ENCODE measurements at places on chromosomes 2 and 18.

DNA sequence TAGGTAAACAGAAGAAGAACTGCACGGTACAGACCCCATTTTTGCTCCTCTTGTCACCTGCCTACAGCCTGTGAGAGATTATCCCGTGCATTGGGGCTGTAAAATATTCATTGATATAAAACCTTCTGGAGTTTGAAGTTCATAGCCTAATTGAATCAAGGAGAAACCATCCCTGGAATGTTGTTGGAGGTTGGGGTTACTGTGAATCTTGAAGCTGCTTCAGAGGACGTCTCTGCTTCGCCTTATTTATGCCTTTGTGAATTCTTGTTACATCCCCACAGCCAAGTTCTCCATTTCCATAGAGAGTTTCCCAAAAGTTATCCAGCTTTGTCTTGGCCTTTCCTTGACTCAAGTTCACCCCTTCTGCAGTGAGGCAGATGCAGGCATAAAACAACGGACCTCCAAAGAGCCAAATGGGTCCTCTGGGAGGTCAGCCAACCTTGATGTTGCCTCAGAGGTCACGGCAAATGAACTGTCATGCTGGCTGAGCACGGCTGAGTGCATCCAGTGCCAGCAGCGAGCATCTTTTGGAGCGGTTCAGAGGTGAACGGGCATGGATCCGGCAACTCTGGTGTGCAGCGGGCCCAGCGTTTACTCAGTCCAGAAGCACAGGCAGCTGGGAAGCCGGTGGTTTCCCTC, 317.6 kb downstream of the PRKCE start:
- no peak for DNase-seq

DNA sequence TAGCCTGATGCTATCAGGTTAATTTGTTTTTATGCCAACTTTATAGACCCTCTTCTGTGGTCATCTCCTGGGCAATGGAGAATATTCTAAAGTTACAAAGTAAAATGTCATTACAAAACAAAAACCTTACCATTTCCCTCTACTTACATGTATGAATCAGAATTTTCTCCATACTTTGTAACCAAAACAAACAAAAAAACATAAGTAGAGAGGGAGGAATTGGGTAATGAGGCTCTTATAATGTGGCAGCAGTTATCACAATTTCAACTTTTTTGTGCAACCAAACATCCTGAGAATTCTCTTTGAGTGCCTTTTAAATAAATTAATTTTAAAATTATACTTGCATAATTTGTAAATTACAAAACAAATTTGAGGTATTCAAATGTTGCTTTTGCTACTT, 332.8 kb downstream of the TXNL1 start:
- no peak for DNase-seq

DNA sequence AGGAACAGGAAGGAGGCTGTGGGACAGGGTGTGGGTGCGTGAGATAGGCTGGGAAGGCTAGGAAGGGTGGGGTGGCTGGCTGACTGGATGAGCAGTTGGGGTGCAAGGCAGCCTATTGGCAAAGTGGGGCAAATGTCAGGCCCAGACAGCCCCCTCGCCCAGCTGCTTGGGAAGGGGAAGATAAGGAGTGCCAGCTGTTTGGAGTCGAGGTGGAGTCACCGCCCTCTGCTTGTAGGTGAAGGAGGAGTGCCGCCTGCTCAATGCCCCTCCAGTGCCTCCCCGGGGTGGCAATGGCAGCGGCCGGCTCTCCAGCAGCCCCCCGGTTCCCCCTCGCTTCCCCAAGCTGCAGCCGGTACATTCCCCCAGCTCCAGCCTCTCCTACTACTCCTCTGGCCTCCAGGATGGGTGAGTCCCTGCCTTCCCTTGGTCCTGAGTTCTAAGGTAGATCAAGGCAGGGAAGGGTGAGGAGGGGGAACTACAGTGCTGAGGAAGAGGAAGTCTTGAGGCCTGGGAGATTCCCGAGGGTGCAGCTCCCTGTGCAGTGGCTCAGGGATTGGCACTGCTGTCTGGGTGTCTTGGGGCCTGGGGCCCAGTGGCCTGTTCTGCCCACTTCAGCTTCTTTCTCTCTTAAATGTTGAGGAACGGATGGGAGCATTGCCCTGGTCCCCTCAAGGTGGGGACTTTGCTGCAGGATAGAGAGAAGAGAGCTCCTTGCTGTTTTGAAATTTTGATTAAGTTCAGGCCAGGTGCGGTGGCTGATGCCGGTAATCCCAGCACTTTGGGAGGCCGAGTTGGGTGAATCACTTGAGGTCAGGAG, 13.3 kb downstream of the GAREM2 start:
- no peak for DNase-seq

DNA sequence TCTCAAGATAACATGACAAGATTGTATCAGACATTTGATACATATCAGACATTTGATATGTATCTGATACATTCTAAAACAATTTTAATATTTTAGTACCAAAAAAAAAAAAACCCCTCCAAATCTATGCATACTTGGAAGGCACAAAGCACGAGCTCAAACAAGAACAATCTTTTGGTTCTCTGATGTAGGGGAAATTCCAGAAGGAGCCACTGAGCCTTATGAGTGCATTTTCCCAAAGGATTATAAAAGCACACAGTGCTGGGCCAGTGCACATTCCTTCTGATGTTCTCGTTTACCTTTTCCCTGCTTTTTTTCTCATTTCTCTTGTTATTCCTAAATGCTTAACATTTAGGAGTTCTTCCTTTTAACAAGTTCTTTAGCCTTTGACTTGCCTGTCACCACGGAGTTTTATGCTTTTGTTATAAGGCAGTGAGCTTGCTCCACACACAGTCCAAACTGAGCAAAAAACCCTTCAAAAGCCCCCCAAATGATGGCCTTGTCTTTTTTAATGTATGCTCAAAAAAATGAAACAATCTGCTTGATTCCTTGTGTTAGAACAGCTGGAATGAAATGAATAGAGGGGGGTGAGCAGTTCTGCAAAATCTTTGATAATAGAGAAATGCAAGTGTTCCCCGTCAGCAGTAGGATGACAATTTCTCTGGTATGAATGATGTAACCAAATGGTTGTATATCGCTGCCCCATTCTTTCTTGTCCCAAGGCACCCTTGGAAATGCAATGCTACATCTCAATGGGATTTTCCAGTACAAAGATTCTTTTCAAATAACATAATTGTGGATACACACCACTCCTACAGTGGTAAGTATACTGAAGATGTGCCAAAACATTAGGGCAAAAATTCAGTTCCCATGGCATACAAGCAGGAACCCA, 597.2 kb upstream of the ZEB2 start:
- DNase-seq, result no peak

- DNase-seq, result no peak
Observed at GRCh38 chr2:58501371-58502160, 260.4 kb upstream of the FANCL start.

- no peak for DNase-seq
Observed at GRCh38 chr2:27715318-27716210, 51.9 kb downstream of the SLC4A1AP start.

- no peak for DNase-seq
Observed at GRCh38 chr2:241859436-241860183, 916 bp upstream of the PDCD1 start.

- no peak for DNase-seq
Observed at GRCh38 chr2:105802587-105802986, 57.9 kb downstream of the NCK2 start.

DNA sequence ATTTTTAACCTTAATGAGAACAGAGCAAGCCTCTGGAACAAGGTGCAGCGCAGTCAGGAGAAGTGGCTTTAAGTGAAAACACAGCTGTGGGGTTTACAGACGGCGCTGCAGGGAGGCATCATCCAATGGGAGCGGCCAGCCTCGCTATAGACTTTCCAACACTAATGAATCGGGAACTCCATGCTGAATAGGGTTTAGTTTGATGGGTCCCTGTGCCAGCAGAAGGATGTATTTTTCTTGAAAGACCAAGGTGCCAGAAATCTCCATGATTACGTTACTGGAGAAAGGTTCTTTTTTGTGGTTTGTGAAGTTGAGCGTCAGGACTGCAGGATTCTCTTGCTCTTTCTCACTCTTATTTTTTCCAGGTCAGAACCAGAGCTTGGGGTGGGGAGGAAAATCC, 87.9 kb upstream of the ALPP start:
- no peak for DNase-seq

DNA sequence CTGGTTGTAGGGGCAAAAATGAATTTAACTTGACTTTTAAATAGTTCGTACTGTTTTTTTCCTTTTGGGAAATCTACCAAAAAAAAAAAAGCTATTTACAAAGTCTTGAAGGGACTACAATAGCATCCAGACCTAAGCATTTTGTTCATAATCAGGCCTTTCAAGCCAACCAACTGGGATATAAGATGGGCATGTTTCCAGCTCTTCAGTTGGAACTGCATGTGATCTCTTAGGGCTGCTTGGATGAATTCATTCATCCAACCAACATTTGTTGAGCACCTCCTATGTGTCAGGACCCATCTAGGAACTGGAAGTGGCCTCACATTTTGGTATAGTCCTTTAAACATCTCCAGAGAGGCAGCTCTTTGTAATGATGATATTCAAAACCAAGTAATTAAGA, 98.6 kb downstream of the AAK1 start:
- no peak for DNase-seq

DNA sequence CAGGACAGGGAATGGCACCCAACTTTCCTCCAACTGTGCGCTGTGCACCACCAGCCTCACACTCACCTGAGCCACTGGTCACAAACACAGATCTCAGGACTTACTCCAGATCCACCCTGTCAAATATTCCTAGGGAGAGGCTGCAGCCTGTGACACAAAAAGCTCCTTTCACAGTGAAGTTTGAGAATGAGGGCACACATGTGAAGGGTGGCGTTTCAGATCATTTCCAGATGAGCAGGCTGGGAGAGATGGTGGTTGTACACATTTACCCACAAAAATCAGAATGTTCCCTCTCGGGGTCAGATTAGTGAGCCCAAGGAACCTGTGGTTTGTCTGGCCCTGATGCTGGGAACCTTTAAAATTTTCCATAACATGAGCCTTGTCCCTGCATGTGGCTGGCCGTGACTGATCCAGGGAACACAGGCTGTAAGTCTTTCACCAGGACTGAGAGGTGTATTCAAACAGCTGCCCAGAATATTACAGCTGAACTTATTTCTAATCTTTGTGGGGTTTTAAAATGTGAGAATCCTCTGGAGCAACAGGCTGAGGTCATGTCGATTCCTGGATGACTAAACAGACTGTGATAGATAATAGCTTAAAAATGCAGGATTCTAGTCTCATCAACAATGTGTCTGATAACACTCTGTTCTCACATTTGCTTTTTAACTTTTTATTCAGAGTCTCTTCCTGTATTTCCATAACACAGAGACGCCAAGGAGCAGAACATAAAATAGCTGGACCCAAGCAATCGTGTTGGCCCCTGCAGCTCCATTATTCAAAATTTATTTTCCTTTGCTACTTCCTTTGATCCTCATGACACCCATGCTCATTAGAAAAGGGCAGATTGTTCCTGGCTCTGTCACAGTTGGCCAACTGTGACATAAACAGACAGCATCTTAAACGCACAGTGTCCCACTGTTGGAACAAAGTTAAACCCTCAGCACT, 35.5 kb downstream of the IL1R2 start:
- no peak for DNase-seq

GRCh38 chr2:152155209-152155608, 20.4 kb downstream of the STAM2 start:
- DNase-seq, result no peak

DNA sequence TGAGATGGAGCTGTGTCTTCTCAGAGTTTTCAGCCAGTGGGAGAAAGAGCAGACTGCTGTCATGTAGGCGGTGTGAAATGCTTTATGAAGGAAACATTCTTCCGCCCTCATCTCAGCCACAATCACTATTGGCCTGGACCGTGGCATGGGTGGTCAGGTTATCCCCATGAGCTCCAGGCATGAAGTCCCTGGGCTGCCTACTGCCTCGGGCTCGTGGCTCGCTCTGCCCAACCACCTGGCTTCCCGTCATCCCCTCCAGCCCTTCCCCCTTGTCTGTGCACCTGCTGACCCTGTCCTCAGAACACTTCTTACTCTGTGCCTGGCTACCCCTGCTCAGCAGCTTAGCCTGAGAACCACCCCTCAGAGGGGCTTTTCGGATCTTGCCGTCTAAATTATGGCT, 15.5 kb downstream of the COLEC11 start:
- no peak for DNase-seq

- no peak for DNase-seq
Observed at GRCh38 chr18:44938720-44939665, 258.3 kb downstream of the SETBP1 start.

DNA sequence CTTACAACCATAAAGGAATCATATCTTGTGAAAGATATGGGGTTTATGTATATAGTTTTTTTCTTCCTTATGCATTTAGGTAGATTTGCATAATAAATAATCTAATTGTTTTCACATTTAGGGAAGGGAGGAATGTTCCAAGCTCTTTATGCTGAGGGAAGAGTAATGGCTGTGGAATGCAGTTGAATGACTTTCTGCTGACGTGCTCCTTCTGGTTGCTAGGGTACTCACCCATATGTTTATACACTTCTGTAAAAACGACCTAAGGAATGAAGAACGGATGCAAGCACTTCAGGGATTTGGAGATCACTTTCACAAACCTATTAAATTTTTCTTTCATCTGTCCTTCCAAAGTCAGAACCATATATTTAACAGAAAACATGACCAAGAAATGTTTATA, 29.2 kb upstream of the PPP4R1 start:
- DNase-seq, result peak; percentile 93

DNA sequence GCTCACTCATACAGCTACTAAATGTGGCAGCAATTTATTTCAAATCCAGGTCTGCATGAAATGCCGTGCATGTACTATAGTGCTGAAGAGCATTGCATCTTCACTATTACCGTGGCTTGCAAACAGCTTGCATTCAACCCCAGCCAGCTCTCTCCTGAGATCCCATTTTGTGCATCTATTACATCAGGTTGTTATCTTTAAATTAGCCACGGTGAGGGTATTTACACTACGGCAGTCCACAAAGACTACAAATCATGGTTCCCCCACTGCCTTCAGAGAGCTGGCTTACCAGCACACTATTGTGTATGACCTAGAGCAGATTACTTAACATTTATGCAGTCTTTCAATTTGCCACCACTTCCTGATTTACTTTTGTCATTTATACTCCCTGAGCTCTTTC, 621.3 kb upstream of the LRATD1 start:
- no peak for DNase-seq

GRCh38 chr2:7203056-7203467, 285.9 kb downstream of the RNF144A start:
- no peak for DNase-seq

DNA sequence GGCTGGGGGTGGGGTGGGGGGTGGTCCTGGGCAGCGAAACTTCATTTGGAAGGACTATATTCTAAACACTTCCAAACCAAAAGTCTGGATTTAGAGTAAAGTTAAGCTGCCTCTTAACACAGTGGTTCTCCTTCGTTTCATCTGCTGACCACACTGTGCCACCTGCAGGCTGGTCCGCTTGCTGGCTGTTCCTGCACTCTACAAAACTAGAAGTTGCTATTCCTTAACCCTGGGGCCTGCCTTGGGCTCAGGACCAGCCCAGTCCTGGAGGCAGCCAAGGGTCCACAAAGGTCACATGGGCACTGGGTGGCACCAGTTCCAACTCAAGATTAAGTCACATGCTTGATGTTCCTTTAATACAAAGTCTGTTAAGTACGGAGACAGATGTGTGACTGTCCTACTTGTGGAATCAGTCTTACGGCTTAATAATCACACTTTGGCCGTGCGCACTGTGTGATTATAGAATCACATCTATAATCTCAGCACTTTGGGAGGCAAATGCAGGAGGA, 195.4 kb downstream of the FAM210A start:
- peak; percentile 29 for DNase-seq
